Breast epithelium (tissue), 4 donors: ENCODE measurements at places on chromosomes 13 and 19.

DNA sequence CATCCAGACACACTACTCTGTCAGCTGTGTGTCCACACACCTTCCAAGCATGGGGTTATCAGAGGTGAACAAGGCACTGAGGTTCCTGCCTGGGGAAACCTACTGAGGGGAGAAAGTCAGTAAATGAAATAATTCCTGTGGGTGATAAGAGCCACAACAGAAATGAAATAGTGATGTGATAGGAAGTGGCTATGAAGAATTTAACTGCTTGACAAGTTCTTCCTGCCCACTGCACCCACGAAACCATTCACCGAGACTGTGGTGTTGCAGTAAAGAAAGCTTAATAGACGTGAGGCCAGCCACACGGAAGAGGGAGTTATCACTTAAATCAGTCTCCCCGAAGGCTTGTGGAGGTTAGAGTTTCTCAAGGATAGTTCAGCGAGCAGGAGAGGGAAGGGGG is 353.1 kb downstream of the UQCRFS1 start:
- no peak for DNase-seq

- DNase-seq = peak; percentile 64
These were observed at the start of gene CCDC169 for GRCh38 chr13:36297366-36298338. CCDC169 (minus strand) TSS chr13:36297814; CDS start chr13:36297719, 95 bp downstream.

GRCh38 chr13:112058519-112058873 is 8.5 kb upstream of the SOX1 start:
- no peak for DNase-seq

DNA sequence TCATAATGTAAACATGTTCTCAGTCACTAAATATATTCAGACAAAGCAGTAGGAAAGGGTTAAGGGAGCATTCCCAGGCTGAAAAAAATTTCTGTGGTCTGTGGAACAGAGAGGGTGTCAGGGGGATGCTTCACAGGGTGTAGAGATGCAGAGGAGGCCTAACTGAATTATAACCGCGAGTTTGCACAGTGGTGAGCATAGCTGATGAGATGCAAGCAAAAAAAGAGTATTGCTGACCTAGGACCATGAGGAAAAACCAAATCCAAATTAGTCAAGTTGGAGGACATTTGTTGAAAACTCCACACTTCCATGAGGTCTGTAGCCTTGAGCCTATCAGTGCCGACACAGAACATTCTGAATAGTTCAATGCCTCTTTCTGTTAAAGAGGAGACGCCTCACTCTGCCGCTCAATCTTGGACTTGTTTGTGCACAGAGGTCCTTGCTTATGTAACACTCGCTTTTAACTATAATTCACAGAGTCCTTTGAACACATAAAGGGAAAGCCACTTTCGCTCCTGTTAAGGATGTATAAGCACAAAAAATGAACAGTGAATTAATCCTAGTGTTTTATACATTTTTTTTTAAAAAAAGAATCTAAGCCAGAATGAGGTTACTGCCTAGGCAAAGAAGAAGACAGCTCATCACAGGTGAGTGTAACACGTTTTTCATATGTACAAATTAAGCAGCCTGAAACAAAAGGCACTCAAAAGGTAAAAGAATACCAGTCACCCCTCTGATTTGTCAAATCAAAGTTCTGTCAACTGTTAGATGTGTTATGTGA is 25.8 kb upstream of the INTS6 start:
- DNase-seq = no peak

GRCh38 chr19:30225676-30226463 is 146.3 kb upstream of the ZNF536 start:
- no peak for DNase-seq

DNA sequence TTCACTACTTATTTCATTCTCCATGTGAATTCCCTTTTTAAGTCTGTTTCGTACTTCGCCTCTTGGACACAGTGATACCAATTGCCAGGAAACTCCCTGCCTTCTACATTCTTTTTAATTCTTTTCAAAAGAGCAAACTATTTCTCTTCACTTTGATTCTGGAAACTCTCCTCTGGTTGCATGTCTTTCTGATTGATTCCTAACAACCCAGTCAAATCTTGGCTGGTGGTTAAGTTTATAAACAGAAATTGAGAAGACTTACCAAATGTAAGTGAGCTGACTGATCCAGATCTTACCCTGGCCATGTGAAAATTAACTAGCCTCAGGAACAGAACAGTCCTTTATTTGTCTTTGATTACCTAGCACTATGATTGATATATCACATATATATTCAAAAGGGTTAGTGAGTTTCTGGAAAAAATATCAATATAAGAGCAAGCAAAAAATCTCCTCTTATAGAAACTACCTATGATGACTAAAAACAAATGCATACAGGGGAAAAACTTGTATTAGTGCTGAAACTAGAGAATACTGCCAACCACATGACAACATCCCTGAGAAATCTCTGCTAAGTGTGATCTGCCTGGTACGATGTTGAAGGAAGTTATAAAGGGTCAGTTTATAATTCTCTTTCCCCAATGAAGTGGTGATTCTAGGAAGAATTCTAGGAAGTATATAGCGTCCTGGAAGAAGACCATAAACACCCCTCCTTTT is 152.6 kb upstream of the HTR2A start:
- no peak for DNase-seq
